ENCODE measurements at places on chromosomes 11 and 22. TPM values are rescaled to one million over a fixed set of nuclear protein-coding genes. Genes with fewer than 3 reads are reported as not detected.

Gene KCNK4
- polyA plus RNA-seq: not detected

Gene MYBPC3
- 0.64 TPM for polyA plus RNA-seq

Gene HIC2
- 9.1 TPM for polyA plus RNA-seq

Gene TTLL1
- polyA plus RNA-seq: 24.2 TPM

Gene MMP8
- not detected for polyA plus RNA-seq

Gene ARHGAP8
- polyA plus RNA-seq: 23.4 TPM

Gene OLFML1
- polyA plus RNA-seq: 40.7 TPM

DNA sequence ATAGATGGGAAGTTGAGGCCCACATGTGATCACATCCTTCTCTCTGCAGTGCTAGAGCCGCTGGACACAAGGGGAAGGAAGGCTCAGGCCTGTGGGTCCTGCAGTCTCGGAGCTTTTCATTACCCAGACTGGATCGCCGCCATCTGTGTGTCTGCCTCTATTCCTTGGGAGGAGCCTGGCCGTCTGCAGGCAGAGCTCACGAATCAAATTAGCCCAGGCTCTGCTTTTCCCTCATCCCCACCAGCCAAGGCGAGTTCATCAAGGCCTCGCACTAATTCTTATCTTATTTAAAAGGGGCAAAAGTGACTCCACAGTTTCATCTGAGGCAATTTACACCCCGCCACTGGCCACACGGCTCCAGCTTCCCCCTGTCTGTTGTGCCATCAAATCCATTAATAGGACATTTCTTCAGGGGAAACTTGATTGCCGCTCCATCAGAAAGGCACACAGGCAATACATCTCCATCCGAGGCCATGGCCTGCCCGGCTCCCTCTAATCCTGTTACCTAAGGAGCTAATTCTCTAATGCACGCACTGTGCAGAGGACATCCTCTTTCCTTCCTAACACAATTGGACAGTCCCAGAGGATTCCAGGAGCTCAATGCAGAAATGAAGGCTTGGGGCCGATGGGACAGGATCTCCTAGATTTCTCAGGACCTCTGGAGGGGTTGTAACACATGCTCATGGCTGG is 3.3 kb upstream of the HTR3A start:
- DNase-seq: no peak

- no peak for DNase-seq
These were observed 462 bp downstream of the UBE2L6 start for GRCh38 chr11:57566905-57567514.

DNA sequence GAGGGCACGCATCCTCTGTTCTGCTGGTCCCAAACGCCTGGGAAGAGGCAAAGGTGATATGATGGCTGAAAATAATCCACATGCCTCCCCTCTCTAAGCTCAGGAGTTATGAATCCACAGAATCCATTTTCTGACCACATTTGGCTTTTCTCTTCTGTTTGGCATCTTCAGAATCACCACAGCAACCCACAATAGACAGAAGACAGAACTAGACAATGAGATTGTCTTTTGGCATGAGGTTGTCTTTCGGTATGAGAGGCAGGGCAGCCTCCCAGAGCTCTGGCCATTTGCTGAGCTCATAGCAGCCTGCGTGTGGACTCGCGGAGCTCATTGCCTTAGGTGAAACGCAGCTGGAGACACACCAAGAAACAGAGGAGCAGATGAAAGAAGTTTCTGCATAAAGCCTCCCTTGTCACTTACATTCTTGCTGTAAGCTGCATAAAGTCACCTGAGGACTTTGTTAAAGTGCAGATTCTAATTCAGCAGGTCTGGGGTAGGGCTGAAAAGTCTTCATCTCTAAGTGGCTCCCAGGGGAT is 868.0 kb downstream of the NTM start:
- no peak for DNase-seq

GRCh38 chr11:10298342-10298741 is 4.3 kb upstream of the SBF2 start:
- DNase-seq: no peak

- no peak for DNase-seq
These were observed 17.2 kb upstream of the CRYBB3 start for GRCh38 chr22:25182131-25183110.

DNA sequence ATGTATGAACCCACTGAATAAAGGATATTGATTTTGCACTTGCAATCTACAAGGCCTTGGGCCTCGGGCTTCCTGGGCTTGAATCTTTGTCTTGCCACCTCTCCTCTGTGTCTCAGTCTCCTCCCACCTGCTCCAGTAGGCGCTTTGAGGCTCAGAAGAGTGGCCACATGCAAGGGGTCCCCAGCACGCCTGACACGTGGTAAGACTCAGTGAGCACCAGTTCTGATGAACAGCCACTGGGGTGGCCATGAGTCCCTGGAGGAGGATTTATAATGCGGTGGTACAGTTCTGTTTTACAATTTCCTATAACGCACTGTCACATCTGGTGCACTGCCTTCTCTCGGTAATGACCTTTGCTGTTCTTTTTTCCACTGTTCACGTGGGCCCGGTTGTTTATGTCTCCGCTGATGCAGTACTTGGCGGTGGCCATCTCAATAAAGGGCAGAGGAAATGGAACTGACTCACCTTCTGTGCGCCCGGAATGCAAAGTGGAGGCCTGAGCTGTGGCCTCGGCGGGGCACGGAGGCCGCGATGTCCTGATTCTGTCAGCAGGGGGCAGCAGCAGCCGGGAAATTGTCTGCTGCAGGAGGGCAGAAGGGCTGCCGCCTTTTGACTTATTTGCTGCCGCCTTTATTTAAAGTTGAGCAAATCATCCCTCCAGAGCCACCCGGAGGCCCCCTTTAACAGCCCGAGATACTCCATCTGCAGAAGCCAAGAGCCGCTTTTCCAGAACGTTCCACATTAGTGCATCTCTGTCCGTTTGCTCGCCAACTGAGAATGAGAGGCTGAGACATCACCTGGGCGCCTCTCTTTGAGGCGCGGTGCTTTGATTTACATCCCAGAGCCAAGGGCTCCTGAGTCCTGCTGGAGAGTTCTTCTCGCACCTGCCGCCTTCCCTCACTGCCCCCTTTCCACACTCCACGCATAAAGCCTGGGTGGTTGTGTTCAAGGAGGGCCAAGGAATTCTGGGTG is 6.0 kb upstream of the IFT27 start:
- no peak for DNase-seq

GRCh38 chr22:19815093-19815822 is 39.4 kb downstream of the GNB1L start:
- DNase-seq: no peak

DNA sequence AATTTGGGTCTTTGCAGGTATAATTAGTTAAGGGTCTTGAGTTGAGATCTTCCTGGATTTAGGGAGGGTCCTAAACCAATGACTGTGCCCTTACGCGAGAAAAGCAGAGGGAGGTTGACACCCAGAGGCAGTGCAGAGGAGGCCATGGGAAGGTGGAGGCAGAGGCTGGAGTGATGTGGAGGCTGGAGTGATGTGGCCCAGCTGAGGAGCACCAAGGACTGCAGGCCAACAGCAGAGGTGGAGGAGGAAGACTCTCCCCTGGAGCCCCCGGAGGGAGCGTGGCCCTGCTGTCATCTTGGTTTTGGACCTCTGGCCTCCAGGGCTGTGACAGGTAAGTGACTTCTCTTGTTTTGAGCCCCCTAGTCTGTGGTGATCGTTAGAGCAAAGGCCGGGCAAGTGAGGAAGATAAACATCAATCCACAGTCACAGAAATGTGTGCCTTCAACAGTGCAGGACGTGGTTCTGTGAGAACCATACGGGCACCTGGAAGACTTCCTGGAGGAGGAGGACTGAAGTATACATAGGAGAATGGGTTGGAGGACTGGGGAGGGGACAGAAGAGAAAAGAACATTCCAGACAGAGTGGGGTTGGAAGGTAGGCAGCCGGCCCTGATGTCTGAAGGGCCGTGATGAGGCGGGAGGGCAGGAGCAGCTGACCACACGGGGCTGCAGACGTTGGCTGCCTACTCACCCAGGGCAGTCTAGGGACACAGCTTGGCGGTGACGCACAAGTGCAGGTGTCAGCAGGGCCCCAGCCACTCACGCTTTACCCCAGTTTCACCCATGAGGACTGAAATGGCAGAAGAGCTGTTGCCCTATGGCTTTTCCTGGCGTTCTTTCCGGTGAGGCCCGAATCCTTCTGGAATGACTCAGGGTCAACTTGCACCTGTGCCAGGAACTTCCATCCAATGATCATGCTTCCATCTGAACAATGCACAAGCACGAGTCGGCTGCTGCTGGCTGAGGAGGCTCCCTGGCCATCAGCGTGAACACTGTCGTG is 270.2 kb downstream of the CTTN start:
- DNase-seq: no peak

GRCh38 chr11:2389377-2390026 is 11.0 kb upstream of the TSSC4 start:
- DNase-seq: no peak

DNA sequence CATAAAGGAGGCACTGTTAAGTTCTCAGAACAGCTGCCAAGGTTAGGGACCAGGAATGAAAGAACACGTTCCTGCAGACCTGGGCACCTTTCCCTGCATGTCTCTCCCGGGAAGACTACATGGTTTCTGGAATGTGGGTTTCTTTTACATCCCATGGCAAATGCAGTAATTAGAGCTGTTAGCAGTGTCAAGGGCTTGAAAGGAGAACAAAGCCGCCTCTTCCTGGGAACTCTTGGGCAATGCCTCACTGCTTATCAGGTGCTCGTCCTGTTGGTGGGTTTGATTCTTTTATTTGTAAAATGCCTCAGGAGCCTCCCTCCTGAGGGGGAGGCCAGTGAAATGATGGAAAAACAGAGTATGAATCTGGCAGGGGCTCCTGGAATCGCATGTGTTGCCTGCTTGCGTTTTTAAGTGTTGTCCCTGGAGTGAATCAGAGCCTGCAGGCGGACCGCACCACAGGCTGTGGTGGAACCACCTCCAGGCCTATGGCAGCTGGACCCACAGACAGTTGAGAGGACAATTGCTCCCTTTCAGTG is 723 bp upstream of the C22orf31 start:
- DNase-seq: no peak

DNA sequence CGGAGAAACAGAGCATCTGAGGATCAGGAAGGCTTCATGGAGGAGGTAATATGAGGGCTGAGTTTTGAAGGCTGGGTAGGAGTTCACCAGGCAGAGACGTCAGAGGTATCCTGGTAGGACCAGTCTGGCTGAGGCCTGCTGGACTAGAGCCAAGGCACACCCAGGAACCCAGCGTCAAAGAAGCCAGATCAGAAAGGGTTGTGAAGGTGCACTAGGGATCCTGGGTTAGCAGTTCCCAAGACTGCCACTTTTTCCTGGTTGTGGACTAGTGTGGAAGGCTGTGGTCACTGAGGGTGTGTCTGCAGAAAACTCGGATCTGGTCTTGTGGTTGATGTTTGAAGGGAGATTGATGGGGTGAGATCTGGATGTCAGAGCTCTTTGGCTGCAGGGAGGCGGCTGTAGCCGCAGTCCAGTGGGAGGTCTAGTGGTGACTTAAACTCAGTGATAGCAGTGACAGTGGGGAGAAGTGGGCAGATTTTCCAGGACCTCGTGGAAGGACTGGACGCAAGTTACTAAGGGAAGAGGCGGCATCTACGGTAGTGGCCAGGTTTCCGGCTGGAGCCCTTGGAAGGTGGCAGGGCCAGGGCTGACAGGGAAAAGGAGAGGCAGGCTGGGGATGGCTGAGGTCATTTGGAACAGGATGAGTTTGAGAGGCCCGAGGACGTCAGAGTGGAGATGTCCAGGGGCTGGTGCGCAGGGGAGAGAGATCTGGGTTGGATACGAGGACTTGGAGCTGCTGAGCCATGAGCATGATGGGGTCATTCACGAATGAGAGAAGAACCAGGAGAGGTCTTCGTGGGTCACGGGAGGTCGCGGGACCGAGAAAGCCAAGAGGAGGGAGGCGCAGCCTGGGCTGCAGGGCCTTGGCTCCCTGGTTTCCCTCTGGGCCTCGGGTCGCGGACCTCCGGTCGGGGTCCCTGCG is 10.9 kb downstream of the RELA start:
- no peak for DNase-seq

DNA sequence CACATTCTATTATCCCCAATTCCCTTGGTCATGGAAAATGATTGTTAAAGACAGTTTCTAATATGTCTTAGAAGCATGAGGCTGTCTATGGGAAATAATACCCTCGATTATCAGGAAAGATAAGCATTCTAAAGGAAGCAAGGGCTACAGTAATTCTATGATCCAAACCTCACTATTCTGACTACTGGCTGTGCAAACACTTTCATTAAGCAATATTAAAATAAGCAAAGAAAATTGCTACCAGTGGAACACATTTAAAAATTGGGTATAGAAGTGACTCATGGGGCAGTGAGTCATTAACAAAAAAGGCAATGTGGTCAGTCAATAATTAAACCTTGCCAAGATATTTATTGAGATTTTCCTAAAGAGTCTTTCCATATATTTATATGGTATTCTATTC is 1415.2 kb upstream of the TENM4 start:
- DNase-seq: no peak

DNA sequence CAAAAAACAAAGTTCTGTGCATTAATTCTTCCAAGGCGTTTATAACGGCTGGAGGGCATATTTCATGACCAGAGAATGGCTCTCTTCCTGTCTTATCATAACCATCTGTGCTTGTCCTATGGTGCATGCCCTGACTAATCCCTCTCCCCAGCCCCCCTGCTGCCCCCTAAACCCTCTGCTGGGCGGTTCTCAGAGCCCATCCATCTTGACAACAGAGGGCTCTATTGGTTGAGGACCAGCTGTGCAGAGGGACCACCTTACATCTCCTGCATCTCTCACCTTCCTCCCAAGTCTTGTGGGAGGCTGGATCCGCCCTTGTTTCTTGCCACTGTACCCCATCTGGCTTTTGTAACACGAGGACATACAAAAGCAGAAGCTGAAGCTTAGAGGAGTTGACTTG is 282.1 kb downstream of the MIAT start:
- DNase-seq: no peak

DNA sequence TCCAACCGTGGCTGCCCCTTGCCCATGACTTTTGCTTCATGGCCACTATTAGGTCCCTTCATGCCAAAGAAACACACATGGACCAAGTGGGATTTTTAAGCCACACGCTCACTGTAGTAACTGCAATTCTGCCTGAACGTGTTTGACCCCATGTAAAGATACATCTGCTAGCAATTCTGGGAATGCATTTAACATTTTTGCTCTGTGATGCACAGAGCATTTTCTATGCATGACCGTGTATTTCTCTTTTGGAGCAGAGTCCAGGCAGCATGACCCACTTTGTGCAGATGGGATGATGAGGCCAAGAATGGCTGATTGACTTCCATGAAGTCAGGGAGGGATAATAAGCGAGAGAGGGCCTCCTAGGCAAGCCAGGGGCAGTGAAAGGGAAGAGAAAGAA is 108.5 kb downstream of the TP53I11 start:
- no peak for DNase-seq

DNA sequence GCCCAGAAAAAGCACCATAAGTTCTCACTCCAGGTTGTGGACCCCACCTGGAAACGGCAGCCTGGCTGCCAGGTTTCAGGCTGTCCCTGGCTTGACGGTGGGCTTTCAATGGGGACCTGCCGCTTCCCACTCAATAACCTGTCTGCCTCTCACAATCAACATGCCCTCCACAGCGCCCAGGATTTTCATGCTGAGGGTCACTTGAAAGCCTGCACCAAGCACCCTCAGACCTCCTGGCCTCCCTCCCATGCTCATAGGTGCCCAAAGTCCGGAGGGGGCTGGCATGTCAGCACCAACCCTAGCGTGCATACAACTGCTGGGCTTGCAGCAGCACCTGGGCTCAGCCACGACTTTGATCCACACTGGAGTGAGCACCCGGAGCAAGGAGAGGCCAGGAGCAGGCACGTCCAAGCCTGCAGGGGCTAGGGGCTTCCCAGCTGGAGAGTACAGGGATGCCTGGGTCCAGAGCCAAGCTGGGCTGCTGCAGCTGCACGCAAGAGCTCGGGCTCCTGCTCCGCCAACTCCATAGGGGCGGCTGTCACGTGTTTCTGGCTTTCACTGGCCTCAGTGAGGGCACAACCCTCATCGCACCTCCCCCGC is 1214.3 kb upstream of the RAG2 start:
- no peak for DNase-seq

GRCh38 chr11:1608363-1608762 is at the start of gene KRTAP5-3:
KRTAP5-3 (minus strand) TSS chr11:1608463; CDS start chr11:1608385, 78 bp downstream.
- no peak for DNase-seq

All from right renal cortex interstitium (tissue), 3 donors.